Dermis blood vessel endothelial cell (primary cell): ENCODE measurements at places on chromosomes 16 and 17.

DNA sequence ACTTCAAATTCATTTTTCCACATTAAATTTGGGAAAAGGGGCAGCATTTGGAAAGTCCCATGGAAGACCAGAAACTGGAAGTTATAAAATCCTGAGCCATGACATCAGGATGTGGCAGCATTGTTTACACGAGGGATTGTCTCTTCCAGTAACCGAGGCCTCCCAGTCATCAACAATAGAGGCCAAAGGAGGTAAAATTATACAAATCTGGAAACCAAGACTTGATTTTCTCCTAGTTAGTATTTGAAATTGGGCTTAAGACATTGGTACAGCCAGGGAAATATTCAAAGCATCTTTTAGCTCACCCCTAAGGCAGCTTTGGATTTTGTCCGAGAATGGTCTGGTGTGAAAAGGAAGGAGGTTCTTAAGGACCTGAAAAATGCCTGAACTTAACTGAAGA, 251.6 kb upstream of the FOXF1 start:
- no peak for DNase-seq

DNA sequence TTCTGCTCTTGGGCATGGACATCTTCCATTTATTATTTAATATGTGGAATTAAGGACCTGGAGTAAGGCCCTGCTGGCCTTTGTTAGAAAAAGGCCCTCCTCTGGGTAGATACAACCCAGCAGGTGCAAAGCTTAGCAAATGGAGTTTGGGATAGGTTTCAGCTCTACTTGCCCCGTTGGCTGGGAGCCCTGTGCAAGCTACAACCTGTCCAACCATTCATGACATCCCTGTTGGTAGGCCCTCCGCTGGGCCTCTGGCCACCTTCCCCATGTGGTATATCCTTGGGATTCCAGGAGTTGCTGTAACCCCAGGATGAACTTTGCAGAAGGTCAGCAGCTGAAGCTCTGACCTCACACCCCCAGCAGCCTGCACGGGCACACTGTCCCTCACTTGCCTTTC, 6.4 kb downstream of the NGFR start:
- DNase-seq = no peak

DNA sequence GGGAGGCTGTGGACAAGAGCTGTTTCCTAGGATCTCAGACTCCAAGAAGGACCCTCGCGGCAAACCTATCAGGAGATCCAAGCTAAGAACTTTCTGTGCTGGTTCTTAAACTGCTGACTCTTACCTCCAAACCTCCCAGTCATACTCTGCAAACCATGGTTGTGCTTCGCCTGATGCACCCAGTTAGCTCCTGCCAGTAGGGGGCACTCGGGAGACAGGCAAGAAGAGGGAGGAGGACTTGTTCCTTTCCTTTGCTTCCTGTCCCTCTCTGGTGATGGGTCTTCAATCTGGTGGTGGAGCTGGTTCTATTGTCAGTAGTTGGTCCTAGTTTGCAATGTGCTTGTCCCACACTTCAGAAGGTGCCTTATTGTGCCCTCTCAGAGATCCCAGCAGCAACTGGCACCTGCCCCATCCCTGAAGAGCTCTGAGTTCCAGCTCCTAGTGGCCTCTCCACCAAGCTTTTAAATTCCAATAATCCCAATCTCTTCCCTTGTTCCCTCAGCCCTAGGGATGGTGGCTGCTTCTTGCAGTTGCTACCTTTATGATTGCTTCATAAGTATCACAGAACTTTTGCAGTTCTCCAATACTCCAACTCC, 113.5 kb upstream of the RPL38 start:
- peak; percentile 17 for DNase-seq

GRCh38 chr17:70569128-70569527, 399.8 kb downstream of the KCNJ2 start:
- DNase-seq = no peak

DNA sequence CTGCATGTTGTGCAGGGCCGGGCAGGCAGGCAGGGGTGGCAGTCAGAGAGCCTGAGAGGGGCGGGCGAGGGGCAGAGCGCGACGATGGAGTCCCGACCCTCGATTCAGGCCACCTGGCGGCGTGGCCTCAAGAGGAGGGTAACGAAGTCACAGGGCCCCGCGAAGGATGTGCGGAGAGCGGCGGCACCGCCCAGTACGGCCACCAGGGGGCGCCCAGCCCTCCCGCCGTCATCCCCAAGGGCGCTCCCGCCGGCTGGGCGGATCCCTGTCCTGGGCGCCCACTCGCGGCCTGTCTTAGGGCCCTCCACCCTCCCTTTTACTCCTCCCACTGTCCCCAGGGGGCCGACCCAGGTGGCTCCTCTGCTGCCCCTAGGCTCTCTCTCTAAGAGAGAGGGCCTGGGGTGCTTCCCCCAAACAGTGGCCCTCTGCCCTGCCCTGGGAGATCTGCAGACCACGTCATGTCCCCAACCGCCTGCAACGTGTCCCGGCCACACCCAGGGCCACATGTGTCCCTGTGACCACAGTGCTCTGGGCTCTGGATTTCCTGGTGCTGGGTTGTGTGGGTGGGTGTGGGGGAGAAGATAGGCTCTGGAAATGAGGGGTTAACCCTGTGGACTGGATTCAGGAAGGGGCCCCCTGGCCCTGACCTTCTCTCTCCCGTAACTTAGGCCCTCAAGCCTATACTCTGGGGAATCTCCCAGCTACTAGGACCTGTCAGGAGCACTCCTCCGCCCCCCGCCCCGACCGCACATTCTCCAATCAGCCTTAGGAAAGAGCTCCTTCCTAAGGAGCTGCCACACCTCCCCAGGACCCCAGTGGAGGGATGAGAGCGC, 5.9 kb downstream of the DPEP2 start:
- DNase-seq = peak; percentile 84

DNA sequence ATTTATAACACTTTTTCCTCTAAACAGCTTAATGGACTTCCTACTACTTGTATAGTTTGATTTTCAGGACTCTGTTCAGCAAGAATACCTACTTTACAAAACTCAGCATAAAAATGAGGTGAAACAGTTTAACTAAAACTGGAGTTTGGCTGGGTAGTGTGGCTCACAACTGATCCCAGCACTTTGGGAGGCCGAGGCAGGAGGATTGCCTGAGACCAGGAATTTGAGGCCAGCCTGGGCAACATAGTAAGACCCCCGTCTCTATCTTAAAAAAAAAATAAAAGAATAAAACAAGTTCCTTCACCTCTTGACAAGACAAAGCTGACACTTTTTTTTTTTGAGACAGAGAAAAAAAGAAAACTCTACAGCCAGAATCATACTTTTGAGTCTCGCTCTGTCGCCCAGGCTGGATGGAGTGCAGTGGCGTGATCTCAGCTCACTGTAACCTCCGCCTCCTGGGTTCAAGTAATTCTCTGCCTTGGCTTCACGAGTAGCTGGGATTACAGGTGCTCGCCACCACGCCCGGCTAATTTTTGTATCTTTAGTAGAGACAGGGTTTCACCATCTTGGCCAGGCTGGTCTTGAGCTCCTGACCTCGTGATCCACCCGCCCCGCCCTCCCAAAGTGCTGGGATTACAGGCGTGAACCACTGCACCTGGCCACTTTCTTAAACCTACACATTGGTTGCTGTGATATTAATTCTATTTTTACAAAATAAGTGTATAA, 2.6 kb downstream of the PDF start:
- no peak for DNase-seq

DNA sequence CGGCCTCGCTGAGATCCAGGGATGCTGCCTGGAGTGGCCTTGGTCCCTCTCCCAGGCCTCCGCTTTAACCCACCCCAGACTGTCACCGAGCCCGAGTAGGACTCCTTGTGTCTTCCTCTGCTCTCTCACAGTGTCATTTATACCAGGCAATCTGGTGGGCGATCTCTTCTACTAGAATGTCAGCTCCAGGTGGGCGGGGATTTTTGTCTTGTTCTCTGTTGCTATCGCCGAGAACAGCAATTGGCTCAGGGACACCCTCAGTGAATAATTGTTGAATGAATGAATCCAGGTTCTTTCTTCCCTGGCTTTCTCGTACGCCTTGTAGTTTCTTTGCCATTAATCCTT, 591 bp downstream of the DHX38 start:
- no peak for DNase-seq

- no peak for DNase-seq
These were observed 126.3 kb upstream of the NACA2 start for GRCh38 chr17:61717352-61717751.

DNA sequence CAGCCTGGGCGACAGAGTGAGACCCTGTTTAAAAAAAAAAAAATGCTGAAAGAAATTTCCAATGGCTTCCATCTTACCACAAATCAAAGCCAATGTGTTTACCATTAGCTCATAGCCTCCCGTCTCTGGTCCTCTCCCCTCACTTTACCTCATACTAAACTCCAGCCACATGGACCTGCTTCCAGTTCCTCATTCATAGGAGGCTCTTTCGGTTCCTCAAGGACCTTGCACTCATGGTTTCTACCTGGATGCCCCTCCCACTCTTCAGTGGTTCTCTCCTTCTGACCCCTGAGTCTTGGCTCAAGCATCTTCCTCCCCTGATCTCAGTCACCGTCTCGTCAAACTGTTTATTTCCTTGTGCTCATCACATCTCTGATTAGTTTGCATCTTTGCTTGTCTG, 3.8 kb upstream of the DEF8 start:
- no peak for DNase-seq

GRCh38 chr16:29809850-29810698, 1.9 kb upstream of the PRRT2 start:
- DNase-seq = peak; percentile 32

DNA sequence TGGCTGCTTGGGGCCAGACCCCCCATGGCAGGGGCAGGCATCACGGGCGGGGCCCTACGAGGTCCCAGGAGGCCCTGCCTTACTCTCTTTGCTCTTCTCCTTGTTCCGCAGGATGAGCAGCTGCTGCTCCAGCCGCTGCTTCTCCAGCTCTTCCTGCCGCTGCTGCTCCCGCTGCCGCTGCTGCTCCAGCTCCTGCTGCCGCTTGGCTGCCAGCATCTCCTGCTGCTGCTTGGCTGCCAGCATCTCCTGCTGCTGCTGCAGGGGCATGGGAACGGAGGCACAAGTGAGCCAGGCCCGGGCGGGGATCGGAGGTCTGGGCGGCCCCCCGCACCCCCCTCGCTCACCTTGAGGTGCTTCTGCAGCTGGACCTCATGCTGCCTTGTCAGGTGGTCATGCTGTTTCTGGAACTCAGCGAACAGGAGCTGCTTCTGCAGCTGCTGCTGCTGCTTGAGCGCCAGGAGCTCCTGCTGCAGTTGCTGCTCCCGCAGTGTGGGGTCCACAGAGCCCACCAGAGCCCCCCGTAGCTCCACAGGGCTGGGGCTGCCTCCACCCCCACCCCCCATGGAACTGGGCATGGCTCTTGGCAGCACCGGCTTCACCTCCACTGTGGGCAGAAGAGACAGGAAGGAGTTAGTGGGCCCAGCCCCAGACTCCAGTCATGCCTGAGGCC, 22.8 kb downstream of the G6PC3 start:
- no peak for DNase-seq

GRCh38 chr17:42704490-42704836, 22.1 kb downstream of the CNTNAP1 start:
- no peak for DNase-seq

DNA sequence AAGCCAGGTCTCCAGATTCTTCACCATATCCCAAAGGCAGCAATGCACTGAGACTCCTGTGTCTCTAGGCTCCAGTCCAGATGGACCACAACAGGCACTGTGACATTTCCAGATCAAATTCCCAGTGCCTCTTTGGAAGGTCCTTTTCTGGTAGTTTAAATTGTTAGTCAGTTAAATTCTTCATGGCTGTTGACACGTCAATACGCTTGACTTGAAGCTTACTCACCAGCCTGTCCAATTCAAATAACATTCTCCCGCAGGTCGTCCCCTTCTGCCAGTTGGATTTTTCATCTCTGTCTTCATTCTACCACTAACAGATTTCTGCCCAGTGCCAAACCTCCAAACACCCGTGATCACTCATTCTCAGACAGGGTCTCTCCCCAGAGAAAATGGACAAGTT, 86.7 kb downstream of the SHISA9 start:
- DNase-seq = no peak

DNA sequence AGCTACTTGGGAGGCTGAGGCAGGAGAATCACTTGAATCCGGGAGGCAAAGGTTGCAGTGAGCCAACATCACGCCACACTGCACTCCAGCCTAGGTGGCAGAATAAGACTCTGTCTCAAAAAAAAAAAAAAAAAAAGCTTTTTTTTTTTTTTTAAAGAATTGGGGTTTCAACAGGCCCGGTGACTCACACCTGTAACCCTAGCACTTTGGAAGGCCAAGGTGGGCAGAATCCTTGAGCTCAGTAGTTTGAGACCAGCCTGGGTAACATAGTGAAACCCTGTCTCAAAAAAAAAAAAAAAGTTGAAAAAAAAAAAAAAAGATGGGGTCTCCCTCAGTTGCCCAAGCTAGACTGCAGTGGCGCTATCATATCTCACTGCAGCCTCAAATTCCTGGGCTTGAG, 6.6 kb upstream of the HEXIM2 start:
- DNase-seq = no peak

DNA sequence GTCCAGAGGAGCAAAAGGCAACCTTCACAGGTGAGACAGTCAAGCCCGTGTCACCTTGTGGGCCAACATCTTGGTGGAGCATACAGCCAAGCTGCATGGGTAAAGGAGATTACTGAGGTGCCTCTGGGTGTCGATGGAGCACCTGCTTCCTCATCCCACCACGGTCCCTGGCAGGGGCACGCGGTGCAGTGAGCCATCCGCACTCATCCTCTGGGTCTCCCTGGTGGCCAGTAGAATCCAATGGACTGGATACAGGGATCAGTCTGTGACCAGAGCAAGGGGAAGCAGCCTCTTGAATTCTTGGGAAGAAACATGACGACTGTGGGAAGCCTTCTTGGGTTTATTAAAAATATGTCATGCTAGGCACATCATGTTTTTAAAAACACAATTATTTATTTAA, 4.8 kb upstream of the WSCD1 start:
- DNase-seq = no peak

DNA sequence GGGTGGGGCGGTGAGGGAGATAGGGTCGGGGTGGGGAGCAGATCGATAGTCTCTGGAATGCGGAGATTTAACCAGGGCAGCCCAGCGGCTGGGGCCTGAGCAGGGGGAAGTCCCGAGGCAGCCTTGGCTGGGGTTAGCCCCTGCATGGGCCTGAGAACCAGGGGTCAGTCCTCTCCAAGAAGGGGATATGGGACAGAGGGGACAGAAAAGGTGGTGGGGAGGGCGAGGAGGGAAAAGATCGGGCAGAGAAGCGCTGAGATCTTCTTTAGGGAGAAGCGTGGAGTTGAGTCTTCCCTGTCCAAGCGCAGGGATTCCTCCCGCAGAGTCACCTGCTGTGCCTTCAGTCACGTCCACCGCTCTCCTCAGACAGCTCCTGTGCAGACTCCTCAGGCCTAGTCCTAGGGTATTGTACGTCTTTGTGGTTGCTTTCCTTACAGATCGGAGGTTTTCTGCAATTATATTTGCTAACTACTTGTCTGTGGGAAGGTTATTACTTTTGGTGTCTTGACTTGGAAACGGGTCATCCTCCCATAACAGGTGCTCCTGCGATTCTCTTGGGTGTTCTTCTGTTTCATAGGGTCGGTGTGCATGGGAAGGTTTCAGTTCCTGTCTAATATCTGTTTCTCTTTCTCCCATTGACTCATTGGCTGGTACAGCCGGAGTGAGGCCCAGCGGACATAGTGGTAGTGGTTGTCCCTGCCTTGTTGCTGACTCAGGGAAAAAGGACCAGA, 952 bp downstream of the CD300A start:
- no peak for DNase-seq
